Germinal center (tissue), 1 donor: ENCODE measurements at places on chromosomes 13 and 19.

DNA sequence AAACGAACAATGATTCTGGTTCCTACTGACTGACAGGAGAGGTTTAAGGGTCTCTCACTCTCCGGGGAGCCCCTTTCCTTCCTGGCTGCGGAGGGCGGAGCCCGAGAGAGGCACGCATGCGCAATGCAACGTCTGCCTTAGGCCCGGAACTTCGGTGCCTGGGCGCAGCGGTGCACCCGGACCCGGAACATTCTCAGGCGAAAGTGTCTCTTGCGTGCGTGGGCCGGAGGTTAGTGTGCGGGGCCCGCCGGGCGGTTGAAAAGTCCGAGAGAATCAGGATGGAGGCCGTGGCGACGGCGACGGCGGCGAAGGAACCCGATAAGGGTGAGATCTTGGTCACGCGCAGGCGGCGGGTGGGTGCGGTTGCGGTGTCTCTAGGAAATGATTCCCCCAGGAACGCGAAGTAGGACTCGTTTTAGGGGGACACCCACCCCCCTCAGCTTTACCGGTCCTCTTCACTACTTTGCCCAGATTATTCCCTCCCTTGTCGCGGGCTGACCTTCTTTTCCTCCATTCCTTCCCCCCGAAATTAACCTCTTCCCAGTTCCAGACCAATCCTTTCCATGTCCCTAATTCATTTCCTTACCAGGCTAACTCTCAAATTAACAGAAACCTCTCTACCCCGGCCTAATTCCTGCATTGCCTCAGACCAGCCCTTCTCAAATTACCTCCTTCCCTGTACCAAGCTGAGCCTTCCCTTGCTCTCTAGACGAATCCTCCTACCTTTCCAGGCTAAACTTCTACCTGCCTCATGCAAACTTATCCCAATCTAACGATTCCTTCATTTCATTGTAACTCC, at the start of gene CCDC97:
Gene CCDC97 (plus strand): TSS at position 140 of the 799 bp plus-strand sequence. CDS start 139 bp downstream, at position 279.
- DNase-seq = peak; percentile 93

DNA sequence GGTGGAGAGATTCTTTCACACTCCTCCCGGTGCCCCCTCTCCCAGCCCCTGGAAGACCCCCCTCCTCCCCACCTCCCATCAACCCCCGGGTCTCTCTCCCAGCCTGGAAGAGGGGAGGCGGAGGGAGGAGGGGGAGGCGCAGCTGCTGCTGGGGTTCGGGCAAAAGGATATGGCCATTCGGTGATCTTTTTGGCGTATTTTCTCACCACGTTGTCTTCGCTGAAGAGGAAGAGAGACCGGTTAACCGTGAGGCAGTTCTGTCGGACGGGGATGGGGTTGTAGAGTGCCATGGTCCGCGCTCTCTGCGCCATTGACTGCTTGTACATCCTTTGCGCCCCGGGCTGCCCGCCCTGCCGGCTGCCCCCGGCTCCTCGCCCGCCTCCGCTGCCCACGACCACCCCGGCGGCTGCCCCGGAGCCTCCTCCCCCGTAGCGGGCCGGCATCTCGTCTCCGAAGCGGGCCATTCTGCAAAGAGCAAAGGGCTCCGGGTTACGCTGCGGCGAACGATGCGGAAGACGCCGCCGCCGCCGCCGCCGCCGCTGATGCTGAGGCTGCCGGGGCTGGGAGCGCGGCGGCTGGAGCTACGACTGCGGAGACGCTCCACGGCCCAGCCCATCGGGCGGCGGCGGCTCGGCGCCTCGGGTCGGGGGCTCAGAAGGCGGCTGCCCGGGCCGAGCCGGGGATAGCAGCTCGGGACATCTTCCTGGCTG, 363 bp downstream of the CACNA1A start:
- peak; percentile 24 for DNase-seq

DNA sequence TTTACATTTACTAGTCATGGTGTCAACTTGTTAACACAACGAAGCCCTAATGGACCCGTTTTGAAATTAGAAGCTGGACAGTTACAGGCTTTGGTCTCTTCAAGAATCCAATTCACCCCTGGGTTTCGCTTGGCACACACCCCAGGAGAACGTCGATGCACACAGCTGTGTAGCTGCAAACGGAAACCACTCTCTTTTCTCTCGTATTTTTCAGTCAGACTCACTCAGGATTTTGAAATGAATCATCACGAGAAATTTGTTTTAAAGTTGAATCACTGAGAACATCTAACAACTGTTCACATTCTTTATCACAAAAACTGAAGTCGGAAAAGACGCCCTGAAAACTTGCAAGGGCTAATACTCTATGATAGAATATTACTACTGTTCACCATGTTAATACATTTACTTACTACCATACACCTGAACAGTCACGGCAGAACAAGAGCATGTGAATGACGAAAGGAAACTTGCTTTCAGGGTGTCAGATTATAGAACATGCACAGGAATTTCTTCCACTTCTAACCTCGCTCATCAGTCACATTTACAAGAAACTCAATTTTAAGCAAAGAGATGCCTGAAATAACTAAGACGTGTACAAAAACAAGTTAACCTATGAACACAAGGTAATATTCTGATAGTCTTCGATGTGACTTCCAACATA, 4.7 kb downstream of the PNMA8A start:
- no peak for DNase-seq

DNA sequence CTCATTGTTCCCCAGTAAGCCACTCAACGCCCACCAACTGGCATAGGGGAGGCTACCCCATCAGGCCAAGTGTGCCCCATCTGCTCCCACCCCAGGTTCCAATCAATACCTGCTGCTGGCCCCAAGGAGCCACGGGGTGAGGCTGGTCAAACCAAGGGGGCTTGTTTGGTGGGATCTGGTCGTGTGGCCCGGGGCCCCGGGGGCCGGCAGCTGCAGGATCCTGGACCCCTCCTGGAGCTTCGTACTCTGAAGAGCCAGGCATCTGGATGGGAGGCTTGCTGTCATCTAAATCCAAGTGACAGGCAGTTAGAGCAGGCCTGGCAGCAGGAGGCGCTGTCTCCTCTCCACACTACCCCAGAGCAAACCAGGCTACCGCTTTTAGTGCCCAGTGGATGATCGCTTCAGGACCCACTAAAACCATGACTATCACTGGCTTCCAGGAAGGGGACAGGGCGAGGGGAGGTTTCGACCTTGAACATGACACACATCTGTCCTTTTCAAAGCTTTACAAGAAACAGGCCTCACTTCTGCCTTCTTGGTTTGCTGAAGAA, 14.2 kb downstream of the CHERP start:
- peak; percentile 26 for DNase-seq

DNA sequence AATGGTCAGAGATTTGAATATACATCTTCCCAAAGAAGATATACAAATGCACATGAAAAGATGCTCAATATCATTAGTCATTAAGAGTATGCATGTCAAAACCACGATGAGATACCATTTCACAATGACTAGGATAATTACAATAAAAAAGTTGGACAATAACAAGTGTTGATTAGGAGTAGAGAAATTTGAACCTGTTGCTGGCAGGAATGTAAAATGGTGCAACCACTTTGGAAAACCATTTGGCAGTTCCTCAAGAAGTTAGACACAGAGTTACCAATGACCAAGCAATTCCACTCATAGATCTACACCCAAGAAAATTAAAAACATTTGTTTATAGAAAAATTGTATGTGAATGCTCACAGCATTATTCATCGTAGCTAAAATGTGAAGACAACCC, 33.2 kb upstream of the STARD13 start:
- DNase-seq = no peak

DNA sequence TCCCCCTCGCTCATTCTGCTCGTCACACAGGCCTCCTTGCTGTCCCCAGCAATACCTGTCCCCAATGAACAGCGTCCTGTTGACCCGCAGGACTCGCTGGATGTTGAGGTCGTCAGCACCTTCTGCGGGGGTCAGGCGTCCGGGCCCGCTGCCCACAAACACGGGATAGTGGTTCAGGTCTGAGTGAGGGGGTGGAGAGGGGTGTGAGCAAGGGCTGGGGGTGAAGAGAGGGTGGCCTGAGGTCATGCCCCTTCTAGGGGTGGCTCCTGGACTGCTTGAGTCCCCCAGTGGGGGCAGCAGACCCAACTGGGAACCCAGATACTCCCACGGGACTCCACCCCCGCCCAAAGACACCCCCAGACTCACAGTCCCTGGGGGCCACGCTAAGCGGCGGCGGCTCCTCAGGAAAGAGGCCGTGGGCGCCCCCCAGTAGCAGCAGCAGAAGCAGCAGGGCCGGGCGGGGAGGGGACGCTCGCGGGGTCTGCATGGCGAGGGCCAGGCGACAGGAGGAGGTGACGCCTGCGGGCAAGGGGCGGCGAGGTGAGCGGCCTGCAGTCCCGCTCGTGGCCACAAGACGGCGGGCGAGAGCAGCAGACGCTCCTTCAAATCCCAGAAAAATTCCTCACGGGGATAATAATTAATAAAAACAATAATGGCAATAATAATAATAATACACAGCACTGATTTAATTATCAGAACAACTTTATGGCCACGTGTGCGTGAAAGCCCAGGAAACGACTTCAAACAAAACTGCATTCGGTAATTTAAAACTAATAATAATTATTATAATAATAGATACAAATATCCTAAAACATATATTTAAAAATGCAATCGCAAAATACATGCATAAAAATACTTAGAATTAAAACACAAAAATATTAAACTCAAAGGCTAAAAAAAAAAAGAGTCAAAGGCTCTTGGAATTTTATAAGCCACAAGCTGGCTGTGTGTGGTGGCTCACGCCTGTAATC, 1.2 kb downstream of the SEMA6B start:
- DNase-seq = peak; percentile 56

DNA sequence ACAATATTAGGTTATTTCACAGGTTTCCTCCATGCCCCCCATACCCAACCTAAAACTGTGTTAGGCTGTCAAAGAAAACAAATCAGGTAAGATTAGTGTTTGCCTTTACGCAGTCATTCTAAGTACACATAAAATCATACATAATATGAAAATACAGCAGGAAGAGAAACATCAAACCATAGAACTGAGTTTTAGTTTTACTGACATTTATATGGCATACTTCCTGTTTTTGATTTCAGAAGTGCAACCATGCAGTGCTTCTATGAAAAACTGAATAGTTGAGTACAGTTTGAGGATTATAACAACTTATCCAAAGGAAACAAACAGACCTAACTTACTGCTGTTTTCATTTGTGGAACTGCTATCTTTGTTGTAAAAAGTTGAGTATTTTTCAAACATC, 91.3 kb downstream of the KCNRG start:
- peak; percentile 43 for DNase-seq

DNA sequence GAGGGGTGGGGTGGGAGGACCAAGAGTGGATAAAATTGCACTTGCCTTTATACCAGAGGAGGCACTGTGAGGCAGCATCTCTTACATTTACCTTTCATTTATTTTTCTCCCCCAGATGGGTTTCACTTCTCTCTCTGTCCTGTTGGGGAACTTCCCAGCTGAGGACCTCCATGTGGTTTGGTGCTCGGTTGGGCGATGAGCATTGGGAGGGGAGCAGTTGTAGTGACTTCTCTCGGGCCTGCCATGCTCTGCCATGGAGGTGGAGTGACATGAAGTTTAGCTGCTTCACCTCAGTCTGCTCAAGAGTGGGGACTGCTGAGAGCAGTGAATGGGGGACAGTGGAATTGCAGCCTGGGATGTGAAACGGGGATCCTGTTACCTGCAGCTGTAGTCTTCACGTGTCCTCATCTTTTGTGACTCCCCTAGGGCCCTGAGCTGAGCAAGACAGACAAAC, 23.1 kb upstream of the CXCL17 start:
- DNase-seq = peak; percentile 80

DNA sequence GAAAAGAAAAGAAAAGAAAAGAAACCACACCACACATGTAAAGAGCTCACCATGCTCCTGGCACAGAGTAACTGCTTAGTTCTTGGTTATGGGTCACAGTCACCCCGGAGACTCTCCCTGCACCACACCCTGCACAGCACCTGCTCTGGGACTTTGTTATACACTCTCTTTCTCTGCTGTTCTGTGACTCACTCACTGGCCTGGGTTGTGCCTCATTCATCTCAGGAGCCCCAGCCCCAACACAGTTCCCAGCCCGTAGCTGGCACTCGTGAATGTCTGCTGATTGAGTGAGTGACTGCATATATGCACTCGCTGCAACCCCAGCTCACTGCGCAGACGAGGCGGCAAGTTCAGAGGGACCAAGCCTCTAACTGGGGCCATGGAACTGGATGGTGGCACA, 22.9 kb upstream of the ZNF507 start:
- no peak for DNase-seq

DNA sequence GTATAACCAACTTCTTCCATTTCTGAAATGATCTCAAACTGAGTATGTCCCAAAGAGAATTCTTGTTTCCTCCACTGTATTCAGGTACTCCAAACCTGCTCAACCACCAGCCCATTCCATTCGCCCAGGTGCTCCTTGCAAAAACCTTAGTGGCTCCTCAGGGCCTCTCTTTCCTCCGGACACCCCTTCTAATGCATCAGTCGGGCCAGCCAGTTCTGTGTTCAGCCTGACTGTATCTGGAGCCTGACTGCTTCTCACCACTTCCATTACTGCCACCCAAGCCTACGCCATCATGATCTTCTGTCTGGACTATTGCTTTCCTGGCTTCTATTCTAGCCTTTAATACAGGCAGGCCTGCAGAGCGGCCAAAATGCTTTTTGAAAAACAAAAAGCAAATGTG, 1.5 kb downstream of the PHF11 start:
- no peak for DNase-seq

GRCh38 chr13:98020271-98020670, 66.8 kb downstream of the IPO5 start:
- DNase-seq = no peak

DNA sequence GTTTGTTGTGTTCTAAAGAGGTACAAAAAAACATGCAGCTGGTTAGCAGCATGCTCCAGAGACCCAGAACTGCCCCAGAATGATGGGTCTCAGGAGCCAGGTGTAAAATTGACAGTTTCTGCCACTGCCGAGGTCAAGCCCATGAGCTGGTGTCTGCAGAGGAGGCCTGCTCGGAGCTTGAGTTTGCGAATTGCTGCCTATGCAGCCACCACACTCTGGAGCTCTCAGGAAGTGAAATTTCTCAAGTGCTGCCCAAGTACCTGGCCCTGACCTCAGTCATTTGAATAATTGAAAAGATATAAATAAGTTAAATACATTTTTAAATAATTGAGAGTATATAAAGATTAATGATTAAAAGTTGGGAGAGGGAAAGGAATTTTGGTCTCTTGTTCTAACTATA, 66.4 kb downstream of the ZAR1L start:
- DNase-seq = no peak

DNA sequence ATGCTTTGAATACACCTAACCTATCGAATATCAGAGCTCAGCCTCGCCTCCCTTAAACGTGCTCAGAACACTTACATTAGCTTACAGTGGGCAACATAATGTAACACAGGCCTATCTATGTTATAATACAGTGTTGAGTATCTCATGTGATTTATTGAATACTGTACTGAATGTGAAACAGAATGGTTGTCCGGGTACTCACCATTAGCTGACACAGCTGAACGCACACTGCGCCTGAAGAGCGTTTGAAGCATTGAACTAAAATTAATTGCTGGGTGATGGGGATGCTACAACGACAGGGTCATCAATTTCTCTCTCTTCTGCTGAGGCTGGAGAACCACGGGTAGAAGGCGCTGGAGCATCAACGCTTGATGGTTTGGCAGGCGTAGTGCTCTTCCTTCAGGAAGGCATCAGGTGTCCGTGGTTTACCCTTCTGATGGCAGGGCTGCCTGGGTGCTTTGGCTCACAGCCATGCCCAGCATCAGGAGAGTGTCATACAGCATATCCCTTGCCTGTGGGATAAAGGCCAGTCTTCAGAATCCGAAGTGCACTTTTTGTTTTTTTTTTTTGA, 46.9 kb upstream of the UBE2L5 start:
- no peak for DNase-seq
